Stimulated activated CD4-positive, alpha-beta T cell treated with anti-CD3 and anti-CD28 coated beads, Interleukin-12 subunit alpha, Interleukin-12 subunit beta, amount 100 ng/mL, for 24 hours (primary cell): ENCODE measurements at places on chromosomes 4 and X.

GRCh38 chr4:168540503-168541265, 43.8 kb downstream of the PALLD start:
- DNase-seq, result no peak

DNA sequence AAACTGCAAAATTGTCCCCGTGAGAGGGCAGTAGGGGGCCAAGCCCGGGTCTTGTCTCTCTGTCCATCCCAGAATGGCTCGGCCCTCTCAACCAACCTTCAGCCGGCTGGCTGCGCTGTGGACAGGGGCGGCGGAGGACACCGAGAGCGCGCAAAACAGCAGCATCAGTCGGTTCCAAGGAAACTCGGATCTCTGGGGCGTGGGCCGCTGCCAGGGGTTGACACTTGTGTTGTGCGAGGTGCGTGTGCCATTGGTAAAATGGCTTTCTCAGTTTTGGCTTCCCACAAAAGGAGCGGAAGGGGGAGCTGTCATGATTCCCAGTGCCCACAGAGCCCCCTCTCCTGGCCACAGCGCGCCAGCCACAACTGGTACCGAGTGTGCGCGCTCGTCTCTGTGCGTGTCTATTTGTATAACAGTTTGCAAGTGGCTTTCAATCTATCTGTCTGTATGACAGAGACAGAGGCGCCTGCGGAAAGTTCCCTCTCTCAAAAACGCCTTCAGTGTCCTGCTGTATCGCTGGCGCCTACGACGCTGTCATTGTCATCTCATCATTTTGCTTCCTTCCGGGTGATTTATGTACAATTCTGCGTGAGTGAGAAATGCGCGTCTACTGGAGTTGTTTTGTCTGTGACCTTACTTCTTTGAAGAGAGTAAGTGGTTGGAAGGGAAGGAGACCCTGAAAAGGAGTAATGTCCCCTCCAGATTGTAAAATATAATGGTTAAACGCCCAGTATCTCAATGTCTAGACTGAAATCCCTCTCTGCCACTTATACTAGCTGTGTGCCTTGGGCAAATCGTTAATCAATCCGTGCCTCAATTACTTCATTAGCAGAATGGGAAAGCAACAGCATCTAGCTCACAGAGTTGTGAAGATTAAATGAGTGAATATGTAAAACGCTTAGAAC, 1.8 kb downstream of the DKK2 start:
- no peak for DNase-seq

- DNase-seq, result no peak
Observed at GRCh38 chrX:50565718-50566117, 95.1 kb upstream of the DGKK start.

- DNase-seq, result no peak
Observed at GRCh38 chr4:11791797-11792196, 363.1 kb upstream of the HS3ST1 start.

DNA sequence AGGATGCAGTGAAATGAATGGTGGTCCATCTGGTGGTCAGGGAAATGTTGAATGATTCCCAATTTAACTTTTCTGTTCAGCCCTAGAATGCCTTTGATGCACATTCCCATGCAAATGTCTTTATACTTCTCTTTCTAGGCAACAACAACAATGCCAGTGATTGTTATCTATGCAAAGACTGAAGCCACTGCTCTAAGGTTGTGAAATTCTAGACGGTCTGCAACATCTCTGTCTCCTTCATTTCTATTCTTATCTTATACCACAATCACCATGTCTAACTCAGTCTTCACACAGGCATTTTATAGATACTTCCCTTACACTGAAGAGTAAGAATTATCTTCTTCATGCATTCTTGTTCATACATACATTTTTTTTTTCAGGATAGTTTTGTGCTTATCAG, 84.5 kb downstream of the HPGD start:
- DNase-seq, result no peak

GRCh38 chr4:182023469-182023868, 219.7 kb upstream of the TENM3 start:
- DNase-seq, result no peak

DNA sequence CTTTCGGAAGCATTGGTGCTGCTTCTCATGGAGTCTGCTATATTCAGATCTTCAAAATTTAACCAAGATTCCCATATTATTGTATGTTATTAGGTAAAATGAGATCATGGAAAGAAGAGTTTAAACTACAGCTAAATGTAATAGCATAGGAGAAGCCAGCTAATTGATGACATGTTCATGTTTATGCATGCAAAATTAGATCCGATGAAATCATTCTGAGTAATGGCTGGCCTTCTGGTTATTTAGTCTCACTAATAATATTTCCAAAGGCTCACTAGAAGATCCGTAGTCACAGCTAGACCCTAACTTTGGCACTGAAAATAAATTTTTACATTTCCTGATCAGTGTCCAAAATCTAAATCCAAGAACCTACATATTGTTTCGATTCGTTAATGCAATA, 19.8 kb upstream of the PHKA2 start:
- no peak for DNase-seq

DNA sequence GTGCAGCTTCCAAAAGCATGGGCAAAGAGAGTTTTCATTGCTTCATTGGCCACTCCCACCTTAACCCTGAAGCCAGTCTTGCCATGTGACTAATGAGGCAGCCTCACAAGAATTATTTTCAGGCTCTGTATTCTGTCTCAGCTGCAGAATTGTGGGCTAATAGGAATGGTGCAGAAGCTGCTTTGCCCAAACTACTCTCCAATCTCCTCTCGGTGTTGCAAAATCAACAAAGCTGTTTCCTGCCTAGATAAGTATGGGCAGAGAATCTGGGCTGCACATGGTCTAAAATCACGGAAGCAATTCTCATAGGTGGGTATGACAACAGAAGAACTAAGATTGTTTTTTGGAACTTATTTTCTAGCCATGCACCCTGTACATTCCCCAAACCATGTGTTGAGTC, 31.4 kb downstream of the PPP1R2C start:
- DNase-seq, result no peak

- DNase-seq, result no peak
Observed at GRCh38 chr4:5500165-5500564, 208.2 kb downstream of the EVC2 start.

GRCh38 chrX:102042372-102043325, 82.8 kb upstream of the TCEAL2 start:
- no peak for DNase-seq

GRCh38 chrX:85905851-85906250, 141.5 kb downstream of the CHM start:
- no peak for DNase-seq

- DNase-seq, result no peak
Observed at GRCh38 chr4:94489098-94489497, 37.4 kb downstream of the PDLIM5 start.

DNA sequence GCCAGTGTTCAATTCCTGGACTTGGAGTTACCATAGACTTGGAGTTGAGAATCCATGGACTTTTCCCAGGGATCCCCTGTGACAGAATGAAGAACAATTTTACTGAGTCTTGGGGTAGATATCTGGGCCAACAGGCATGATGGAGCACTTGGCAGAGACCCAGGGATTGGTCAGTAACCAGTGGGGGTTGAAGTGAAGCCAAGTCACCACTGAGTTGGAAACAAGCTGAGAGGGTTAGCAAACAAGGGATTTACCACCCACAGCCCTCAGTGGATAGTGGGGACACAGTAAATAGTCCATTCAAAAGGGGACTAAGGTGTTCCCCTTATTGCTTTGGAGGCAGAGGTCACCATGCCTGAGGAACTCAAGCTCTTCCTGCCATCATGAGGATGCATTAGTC, 281.7 kb downstream of the PPP1R2C start:
- DNase-seq, result no peak

- no peak for DNase-seq
Observed at GRCh38 chr4:80713409-80713808, 317.1 kb upstream of the BMP3 start.

DNA sequence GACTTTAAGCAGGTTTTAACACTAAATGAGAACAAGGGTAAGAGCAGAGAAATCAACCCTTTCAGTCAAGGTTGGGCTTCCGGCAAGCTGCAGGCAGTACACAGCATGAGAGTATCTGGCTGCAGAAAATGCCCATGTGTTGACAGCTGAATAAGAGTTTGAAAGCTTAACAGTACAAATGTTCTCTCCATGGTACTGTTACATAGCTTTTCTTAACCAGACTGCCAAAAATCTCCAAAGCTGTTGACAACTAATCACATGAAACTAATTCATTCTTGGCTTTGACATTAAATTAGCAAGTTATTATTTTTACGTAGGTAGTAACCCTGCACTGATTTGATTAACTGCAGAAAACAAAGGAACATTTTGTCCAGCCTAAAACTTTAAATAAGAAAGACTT, 153.5 kb downstream of the SLC10A7 start:
- DNase-seq, result no peak

GRCh38 chrX:65610040-65610439, 57.4 kb upstream of the MSN start:
- DNase-seq, result no peak

DNA sequence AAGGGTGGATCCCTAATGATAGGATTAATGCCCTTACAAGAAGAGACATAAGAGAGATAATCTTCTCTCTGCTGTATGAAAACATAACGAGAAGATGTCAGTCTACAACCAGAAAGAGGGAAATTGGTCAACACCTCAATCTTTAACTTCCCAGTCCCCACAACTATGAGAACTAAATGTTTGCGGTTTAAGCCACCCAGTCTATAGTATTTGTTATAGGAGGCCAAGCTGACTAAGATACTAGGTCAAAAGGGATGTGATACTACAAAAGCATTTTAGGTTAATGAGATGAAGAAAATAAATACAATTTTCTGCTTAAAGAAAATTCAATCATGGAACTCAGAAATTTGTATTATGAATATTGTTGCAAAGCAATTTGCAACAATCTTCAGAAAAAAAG, 55.4 kb upstream of the LHFPL1 start:
- no peak for DNase-seq

- DNase-seq, result no peak
Observed at GRCh38 chr4:188867796-188868195, 728.6 kb downstream of the TRIML1 start.

DNA sequence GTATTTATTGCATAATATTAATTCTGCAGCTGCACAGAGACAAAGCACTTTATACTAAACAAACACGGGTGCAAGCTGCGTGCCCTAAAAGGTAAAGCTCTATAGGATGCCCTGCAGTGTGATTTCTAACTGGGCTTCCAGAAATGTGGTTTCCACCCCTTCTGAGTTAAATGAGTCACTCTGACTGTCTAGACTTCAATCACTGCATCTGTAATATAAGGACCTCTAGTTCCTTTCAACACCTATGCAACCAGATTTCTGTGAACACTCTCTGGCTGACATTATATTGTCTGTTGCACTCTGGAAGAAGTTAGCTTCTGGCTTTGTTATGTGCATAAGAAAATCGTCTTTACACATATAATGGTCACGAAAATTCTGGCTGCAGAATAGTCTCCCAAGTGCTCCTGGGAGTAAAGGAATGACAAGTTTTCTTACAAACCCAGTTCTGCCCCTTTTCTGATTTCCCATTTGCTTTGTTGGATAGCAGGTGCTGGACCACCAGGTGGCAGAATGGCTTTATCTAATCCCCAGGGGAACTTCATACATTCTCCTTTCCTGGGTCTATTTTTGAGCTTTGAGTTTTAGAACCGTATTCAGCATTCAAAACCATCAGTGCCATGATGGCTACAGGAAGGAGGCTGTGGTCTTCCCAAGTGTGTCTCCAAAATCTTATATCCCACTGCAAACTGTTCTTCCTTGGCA, 842.2 kb downstream of the STIM2 start:
- DNase-seq, result no peak

- DNase-seq, result no peak
Observed at GRCh38 chr4:96593422-96593821, 753.5 kb downstream of the PDHA2 start.
